ENCODE measurements at places on chromosomes 13 and 19.

DNA sequence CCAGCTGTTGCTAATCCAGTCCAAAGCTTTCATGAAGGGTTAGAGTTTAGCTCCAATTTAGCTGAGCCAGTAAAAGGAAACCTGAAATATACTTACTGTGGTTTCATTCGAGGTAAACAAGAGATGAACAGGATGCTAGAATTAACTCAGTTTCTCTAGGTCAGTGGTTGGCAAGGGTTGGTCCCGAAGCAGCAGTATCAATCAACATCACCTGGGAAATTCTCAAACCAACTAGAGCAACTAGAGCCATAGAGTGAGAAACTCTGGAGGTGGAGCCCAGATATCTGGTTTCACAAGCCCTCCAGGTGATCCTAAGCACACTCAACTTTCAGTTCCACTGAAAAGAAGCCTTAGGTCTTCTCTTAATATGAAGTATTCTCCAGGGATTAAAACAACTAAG is 376.7 kb downstream of the OXGR1 start:
- no peak for DNase-seq

DNA sequence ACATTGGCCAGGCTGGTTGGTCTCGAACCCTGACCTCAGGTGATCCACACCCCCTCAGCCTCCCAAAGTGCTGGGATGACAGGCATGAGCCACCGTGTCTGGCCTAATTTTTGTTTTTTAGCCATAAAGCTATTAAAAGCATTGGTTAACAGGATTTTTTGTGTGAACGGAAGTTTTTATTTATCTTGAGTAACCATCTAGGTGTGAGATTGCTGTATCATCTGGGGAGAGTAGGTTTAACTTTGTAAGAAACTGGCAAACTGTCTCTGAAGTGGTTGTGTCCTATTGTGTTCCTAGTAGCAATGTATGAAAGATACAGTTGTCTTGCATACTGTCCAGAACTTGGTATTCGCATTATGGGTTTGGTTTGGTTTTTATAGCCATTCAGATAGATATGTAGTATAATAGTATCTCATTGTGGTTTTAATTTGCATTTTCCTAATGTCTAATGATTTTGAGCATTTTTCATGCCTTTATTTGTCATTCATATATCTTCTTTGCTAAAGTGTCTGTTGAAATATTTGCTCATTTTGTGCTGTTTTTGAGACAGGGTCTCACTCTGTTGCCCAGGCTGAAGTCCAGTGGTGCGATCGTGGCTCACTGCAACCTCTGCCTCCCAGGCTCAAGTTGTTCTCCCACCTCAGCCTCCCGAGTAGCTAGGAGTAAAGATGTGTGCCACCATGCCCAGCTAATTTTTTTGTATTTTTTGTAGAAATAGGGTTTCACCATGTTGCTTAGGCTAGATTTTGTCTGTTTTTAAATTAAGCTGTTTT is 13.5 kb upstream of the PLEKHF1 start:
- no peak for DNase-seq

GRCh38 chr19:34788074-34788473 is 15.1 kb upstream of the ZNF599 start:
- no peak for DNase-seq

DNA sequence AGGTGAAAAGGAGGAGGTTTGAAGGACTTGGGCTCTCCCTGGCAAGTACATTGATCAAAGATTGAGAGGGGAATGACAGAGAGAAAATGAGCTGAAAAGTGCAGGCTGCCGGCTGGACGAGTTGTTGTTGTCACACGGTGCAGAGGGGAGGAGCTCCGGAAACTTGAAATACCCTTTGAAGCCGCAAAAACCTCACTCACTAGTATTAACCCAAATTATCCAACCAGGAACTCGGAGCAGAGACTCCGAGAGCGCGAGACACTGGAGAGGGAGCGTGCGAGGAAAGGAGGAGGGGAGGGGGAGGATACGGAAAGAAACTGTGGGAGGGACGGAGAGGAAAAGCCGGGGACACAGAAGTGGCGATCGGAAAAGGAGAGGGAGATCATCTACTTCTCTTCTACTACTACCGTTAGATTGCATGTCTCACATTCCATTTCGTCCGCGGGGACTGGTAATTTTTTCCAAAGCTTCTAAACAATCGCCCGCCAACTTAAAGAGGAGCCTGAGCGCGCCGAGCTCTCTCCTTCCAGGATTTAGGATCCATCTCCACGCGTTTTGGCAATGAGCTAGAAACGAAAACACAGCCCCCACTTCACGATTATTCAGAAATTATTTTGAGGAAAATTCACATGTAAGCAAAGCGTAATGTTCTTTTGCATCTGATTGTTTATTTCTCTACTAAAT is at the start of gene DACH1:
TSS of gene DACH1 (minus strand) at position 74 of the 684 bp plus-strand sequence.
- no peak for DNase-seq

DNA sequence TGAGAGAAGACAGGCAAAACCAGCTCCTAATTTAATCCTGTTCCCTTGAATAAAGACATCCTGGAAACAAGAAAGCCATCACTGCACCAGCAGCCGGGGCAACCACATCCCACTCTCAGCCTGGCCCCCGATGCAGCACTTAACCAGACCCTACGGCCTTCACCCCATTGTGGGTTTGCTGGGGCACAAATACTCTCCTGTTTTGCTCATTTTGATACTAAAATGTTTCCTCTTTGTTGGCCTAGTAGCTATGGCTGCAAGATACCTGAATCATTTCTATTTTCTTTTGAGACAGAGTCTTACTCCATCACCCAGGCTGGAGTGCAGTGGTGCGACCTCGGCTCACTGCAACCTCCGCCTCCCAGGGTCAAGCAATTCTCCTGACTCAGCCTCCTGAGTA is 28.4 kb downstream of the ANKRD27 start:
- no peak for DNase-seq

- DNase-seq = no peak
These were observed 32.0 kb upstream of the CXCL17 start for GRCh38 chr19:42474743-42475142.

DNA sequence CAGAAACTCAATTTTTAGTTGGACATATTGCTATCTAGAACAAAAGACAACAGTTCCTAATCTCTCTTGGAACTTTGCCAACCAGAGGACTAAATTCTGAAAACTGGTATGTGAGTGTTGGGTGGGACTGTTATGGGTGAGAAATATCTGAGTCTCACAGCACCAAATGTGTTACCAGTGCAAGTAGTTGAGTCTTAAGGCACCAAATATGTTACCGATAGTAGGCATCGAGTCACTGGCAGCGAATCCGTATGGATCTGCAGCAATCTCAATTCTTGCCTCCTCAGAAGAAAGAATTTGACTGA is 575.2 kb downstream of the DACH1 start:
- DNase-seq = no peak

DNA sequence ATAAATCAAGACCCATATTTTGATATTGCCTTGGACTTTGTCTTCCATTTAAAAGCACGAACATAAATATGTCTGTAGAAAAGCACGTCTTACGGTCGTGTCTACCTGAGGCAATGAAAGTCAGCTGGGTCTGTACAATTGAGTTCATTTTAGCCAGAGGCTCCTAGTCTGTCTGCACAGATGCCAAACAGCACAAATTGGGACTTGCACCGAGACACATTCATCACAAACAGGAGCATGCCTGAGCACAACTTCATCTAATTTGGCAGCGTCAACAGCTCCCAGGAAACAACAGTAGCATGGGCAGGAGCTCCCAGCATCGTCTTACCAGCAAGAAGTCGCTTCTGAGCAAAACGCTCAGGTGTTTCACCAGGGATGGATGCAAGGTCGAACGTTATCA is 687.0 kb downstream of the EFNB2 start:
- no peak for DNase-seq

DNA sequence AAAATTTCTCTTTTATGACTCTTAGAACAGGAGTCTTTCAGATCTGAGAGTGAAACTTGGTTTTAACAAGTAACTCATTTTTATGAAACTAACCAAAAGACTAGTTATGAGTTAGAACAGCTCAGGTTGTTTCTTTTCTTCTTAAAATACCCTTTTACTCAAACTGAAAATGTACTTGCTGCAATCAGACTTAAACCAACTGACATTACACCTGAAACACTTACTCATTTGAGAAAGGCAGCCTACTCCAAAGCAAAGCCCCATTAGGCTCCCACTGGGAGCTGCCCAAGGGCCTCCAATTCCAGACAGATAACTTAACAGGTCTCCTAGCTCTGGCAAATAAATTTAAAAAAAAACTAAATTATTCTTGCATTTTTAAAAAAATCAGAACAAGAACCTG is 3.6 kb downstream of the FOXO1 start:
- DNase-seq = no peak

GRCh38 chr13:40333226-40333625 is 333.2 kb downstream of the FOXO1 start:
- no peak for DNase-seq

DNA sequence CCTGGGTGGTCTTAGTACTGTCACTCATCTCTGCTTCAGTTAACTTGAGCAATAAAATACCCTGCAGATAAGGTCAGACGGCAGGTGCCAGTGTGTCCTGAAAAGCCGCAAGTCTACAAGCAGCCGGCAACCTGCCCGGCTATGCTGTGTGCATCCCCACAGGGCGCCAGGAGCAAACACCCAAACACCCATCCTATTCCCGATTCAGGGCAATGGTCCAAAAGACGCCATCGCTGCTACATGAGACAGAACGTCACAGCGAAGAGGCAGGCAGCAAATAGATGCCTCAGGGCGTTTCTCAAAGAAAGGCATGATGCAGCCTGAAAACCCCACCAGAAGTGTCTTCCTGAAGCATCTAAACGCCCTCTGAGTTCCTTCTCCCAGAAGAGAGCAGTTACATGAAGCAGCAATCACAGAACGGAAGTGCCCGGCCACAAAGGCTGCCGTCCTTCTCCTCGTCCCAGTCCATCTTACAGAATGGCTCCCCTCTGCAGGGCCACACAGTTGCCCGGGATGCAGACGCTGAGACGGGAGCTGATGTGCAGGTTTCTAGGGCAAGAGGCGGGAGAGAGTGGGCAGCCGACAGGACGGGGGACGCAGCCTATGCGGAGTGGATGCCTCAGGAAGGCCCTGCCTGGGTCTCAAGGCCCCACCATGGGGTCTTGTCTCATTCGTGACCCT is 35.1 kb downstream of the RASA3 start:
- no peak for DNase-seq

- DNase-seq = no peak
These were observed 60.2 kb upstream of the RAP2A start for GRCh38 chr13:97373787-97374186.

GRCh38 chr19:781800-782184 is 15.5 kb upstream of the PTBP1 start:
- DNase-seq = no peak

- no peak for DNase-seq
These were observed 722 bp upstream of the ICAM1 start for GRCh38 chr19:10270180-10270615.

DNA sequence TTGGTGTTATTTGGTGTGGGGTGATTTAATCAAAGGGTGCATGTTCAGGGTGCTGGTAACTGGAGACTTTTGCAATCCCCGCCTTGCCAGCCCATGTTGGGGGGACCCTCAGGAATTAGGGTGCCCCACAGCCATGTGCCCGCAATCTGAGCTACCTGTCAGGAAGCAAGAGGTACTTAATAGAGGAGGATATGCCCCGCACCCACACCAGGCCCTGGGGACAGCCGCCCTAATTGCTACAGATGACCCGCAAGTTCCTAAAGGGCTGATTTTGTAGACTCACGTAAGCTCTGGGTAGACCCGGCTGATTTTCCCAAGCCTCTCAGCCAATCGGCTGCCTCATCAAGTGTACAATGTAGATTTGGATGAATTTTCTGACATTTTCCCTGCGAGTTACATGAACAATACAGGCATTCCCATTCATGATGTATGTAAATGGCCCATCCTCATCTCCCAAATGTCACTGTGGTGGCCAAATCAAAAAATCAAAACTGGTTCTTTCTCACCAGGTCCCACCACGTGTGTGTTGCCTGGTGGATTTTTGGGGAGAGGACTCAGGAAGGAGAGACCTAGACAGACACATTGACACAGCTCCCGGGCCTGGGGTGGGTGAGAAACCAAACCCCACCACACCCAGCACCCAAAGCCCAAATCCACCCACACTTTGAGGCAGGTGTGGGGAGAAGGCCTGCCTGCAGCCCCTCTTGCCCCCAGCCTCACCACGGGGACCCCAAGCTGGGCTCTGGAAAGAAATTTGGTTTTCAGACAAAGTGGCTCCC is 119.2 kb upstream of the SPACA7 start:
- DNase-seq = no peak

GRCh38 chr19:1284293-1284978 is 1.2 kb upstream of the EFNA2 start:
- DNase-seq = no peak

DNA sequence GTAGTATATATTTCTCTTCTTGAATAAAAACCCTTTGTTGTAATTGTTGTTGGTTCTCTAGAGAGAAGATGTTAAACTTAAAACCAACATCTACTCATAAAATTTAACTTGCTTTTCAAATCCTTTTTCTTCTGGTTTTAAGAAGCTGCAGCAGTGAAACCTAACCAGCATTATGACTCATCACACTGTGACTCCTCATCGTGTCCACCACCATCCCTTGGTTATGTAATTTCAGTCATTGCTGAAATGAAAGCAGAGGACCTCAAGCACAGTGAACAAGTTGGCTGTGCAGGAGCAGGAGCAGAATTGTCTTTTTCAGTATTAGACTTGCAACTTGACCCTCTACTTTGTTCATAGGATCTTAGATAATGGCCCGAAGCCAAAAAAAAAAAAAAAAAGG is 64.9 kb upstream of the HTR2A start:
- DNase-seq = no peak

- DNase-seq = no peak
These were observed 3.7 kb downstream of the ZSCAN22 start for GRCh38 chr19:58330458-58330857.

GRCh38 chr19:48403606-48404005 is 10.1 kb downstream of the GRIN2D start:
- DNase-seq = no peak

- DNase-seq = no peak
These were observed 723.2 kb downstream of the UQCRFS1 start for GRCh38 chr19:28489776-28490175.

DNA sequence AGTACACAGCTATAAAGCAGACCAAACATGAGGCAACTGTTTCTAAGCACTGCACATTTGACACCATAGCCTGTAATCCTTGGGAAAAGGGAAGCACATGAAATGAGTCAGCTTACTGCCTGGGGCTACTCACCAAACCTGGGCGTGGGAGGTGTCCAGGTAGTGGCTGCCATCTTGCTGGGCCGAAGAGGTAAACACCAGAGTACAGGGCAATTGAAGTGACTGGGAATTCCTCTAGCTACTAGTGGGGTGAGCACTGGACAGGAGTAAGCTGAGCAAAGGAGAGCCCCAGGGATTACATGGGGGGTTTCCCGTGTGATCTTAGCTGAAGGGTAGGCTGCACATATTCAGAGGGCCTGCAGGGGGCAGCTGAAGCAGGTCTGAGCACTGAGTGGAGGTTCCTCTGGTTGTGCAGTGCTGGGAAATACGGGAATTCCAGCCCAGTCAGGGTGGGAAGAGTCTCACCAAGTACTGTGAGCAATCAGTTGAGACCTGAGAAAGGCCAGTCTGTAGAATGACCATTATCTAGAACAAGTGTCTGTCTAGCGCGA is 140.5 kb downstream of the SLC7A1 start:
- DNase-seq = no peak
